ENCODE measurements at places on chromosomes 3 and 15. TPM values are rescaled to one million over a fixed set of nuclear protein-coding genes. Genes with fewer than 3 reads are reported as not detected.

The BSN gene
- polyA plus RNA-seq, result not detected

The SQOR gene
- polyA plus RNA-seq, result 105 TPM

The CCR9 gene
- polyA plus RNA-seq, result 1.4 TPM

DNA sequence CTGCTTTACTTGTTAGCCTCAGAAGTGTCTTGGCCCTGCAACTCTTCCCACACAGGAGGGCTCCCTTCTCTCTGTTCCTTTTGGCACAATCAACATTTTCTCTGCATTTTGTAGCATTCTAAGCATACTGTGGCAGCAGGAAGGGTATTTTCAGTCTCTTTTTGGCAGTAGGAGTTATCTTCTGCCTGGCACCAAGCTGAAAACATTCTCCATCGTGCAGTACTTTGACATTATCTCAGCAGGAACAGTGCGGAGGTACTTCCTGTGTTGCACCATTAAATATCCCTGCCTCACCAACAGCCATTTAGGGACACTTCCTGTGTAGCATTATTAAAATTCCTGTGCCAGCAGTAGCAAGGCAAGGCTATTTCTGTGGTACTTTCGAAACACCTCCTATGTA is 233.2 kb upstream of the SEMA6D start:
- DNase-seq, result no peak

DNA sequence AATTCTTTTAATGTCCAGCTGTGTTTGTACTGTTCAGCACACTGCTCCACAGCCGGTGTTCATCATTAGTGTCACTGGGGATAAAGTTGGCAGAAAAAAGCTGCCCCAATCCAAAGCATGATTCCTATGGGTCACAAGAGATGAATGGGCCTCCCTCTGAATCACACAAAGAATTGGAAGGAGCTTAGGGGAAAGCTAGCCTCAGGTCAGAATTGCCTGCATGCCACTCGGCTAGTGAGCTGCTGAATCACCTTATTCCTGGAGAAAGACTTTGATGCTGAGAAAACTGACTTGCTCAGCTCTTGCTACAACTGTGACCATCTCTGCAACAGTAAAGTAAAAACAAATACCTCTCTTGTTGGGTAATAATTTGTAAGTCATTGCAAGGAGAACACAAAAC is 3.5 kb downstream of the CCK start:
- no peak for DNase-seq

The ULK4 gene
- 10.4 TPM for polyA plus RNA-seq

- no peak for DNase-seq
Measured at GRCh38 chr15:37824717-37825382, 109.6 kb upstream of the TMCO5A start.

DNA sequence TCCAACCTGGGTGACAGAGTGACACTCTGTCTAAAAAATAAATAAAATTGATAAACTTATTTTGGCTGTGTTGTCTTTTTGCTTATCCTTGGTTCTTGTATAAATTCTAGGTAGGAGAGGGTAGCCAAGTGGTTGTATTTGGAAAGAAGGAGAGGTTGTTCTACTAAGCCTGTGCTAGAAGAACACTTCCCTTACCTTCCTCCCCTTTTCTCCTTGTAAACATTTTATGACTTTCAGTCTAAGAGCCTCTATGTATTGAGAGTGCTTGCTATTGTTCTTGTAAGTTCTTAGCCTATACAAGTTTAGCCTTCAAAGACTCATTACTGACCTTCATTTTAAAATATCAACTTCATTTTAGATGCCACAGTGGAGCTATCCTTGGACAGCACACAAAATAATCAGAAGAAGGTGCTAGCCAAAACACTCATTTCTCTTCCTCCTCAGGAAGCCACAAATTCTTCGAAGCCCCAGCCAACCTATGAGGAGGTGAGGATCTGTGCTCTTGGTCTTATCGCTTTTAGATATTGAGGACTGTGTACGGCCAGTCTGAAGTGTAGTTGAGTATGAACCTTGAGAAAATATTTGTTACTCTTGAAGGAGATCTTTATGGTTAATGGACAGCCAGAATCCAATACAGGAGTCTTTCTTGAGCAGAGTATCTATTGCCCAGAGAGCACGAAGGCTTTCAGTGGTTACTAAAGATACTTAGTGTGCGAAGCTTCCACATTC is 22.1 kb downstream of the SNX1 start:
- DNase-seq, result no peak

GRCh38 chr15:36497901-36498300 is 81.5 kb upstream of the CDIN1 start:
- no peak for DNase-seq

DNA sequence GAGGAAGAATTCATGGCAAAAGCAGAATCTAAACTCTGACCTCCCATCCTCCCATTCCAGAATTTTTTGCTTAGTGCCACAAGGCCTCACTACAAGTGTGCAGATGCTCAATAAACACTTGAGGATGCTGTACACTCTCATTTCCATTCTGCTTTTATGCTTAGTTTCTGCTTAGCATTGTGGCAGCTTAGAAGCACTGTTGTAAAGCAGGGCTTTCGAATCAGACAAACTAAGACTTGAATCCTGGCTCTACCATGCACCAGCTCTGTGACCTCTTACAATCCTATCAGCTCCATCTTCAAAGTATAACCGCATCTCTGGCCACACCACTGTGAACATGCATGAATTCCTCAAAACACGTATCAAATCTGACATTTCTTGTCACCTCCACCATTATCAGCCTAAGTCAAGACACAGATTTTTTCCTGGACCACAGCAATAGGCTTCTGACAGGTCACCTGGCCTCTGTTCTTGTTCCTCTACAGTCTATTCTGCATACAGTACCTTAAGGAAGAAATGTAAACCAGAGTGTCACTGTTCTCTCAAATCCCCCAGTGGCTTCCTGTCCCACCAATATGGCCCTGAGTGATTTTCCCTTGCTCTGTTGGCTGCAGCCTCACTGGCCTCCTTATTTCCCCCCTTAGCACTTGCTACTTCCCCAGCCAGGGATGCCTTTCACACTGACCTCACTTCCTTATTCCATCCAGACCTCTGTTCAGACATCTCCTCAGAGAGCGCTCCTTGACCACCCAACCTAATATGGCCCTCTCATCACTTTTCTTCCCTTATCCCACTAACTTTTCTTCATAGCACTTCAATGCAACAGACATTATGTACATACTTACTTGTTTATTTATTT is 8.1 kb upstream of the PHC3 start:
- DNase-seq, result no peak

GRCh38 chr3:71584394-71585011 is 975 bp upstream of the FOXP1 start:
- peak; percentile 22 for DNase-seq

The CLDN11 gene
- not detected for polyA plus RNA-seq

The CD96 gene
- polyA plus RNA-seq, result 262 TPM

DNA sequence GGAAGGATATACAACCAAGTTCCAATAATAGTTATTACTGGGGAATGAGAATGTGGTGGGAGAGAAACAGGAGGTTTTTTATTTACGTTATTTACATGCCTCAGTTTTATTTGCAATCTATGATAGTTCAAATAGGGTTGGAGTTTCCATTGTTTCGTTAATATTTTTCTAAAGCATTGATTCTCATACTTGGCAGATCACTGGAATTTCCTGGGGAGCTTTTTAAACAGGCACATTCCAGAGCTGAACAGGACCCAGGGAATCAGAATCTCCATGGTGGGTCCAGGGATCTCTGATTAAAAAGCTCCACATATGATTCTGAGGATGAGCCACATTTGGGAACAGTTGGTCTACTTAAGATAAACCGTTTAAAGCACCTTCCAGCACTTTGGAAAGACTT is 123.9 kb downstream of the IL20RB start:
- no peak for DNase-seq

The TRNT1 gene
- polyA plus RNA-seq, result 20.4 TPM

The C2CD4A gene
- polyA plus RNA-seq, result not detected

DNA sequence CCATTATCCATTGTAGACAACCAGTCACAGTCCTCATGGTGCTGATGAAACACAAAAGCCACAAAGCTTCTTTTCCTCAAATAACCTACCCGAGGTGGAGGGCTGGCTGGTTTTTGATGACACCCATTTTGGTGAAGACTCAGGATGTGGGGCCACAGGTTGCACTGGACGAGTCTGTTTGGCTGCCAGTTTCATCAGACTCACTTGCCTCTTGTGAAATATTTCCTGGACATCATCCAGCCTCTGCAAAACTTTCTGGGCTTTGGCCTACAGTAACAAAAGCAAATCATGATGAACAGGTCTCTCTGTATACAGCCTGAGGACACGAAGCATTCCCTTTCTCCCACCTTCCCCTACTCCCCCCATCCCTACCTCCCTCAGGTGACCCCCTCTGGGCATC is 42.2 kb downstream of the B3GNT5 start:
- no peak for DNase-seq

The ZNF621 gene
- polyA plus RNA-seq, result 3.2 TPM

DNA sequence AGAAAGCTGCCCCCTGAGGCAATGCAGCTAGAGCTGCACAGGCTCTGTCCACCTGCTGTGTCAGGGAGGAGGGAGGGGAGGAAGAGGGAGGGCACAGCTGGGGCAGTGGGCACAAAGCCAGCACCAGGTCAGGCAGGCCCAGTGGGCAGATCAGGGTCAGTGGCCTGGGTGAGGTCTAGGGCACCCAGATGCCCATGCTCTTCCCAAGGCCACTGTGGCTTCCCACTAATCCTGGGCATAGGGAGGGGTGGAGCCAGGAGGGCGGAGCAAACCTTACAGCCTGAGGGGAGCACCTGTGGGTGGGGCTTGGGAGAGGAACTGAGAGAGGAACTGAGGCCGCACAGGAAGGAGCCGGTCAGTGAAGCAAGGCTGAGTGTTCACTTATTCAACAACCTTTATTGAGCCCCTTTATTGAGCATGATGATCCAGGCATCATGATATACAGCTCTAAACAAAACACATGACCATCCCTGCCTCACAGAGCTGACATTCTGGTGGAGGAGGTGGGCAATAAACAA is 55.0 kb downstream of the RHCG start:
- no peak for DNase-seq

The GABRB3 gene
- polyA plus RNA-seq, result not detected

DNA sequence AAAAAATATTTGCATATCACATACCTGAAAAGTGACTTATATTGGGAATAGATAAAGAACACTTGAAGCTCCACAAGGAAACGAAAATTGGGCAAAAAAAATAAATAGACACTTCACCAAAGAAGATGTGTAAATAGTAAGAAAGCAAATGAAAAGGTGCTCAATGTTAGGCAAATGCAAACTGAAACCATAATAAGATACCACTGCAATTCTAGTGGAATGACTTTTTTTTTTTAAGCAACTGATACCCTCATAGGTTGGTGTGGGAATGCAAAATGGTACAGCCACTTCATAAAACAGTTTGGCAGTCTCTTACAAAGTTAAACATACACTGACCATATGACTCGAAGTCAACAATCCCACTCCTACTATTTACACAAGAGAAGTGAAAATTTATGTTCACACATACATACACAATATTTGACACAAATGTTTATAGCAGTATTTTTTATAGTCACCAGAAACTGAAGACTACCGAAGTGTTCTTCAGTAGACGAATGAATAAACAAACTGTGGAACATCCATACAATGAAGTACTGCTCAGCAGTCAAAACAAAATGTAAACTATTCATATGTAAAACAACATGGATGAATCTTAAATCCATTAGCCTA is 176.3 kb downstream of the ZMAT3 start:
- DNase-seq, result no peak

DNA sequence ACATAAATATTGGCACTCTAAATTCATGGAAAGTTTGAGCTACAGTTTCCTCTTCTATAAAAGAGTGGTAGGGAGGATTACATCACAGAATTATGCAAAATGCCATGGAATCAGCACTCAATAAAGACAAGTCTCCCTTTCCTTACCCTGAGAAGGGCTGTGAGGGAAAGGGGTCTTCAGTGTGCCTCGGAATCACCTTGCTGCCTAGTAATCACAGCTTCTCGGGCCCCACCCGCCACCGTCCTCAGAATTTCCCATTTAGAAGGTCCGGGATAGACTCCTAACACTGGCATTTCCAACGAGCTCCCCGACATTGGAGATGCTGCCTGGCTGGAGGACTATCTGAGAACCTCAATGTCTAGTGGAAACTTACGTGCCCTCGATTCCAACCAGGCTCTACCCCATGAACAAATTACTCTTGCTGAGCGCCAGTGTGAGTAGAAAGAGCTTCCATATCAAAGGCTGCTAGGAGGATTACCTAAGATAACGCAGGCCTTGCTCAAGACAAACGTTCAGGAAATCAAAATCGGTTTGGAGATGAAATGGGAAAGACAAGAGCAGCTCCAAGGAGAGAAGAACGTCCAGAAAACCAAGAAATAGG is 92.1 kb upstream of the CHD2 start:
- no peak for DNase-seq

DNA sequence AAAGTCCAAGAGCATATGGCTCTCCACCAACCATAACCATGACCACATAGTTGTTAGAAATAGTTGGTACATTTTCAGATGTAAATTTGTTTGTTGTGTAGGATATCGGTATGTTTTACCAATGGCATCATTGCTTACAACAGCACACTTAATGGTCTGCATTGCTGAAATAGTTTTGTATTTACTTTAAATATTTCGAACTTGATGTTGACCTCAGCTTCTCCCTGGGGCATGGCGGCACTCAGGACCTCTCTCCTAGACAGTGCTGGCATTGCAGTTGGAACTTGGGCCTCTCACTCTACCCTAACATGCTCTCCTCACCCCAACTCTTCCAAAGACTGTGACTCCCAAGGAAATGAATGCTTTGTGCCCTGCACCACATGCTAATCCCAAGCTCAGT is 5.0 kb downstream of the SLC22A13 start:
- DNase-seq, result no peak

GRCh38 chr3:190338717-190339116 is 16.5 kb upstream of the CLDN1 start:
- no peak for DNase-seq

All from CD8-positive, alpha-beta memory T cell (primary cell).